ENCODE measurements at places on chromosomes 7 and 10.
A peak's percentile ranks its signal among the peaks of the same experiment; 100 is the strongest.

DNA sequence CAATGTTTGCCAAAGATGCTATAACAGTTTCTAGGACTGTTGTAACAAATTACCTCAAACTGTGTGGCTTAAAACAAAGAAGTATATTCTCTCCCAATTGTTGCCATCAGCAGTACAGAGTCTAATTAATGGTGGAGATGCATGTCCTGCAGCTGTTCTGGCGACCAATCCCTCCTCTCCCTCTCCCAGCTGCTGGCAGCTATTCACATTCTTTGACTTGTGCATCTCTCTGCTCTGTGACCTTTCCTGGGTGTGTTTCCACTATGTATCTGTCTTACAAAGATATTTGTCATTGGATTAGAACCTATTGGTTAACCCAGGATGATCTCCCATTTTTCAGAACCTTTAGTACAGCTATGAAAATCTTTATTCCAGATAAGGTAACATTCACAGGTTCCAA is 561.7 kb upstream of the POM121L12 start:
- DNase-seq: no peak

- DNase-seq: no peak
Measured at GRCh38 chr10:32210306-32211045, 136.5 kb downstream of the EPC1 start.

DNA sequence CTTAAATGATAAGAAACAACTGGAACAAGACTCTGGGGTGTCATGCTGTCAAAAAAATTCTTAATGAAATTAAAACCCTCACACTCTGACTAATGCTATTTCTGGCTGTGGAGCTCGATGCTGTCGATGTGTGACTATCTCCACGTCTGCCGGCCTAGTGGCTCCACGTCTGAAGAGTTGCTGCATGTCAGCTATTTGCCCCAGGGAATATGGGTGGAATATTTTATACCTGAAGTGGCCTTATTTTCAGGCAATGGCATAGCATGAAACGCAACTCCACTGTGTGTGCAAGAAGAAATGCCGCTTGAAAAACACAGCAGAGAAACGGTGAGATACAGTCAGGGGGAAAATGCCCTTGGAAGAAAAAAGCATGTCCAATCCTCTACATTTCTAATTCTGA is 50.9 kb upstream of the MGMT start:
- no peak for DNase-seq

- no peak for DNase-seq
Measured at GRCh38 chr10:22722626-22723169, 8.3 kb upstream of the PIP4K2A start.

GRCh38 chr10:124003070-124003419 is 90.4 kb downstream of the CHST15 start:
- DNase-seq: no peak

DNA sequence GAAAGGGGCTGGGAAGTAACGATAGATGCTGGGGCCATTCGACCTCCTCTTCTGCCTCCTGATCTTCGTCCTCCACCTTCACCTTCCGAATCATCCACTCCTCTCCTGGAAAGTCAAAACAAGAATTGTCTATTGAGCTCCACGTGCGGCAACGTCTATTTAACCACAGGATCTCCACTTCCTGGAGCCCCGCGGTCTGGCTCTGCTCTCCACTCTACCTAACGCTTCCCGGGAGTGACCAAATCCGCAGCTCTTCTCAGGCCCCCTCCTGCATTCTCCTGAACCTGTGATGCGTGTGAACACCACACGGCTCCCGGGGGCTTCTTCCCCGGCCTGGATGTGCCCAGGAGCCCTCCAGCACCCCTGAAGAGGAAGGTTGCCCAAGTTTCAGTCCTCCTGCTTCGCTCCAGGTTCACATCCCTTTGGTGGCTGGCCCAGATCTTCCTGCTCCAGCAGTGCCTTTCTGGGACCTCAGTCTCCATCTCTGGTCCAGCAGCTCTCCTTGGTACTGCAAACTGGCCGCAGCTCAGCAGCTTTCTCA is 7.2 kb downstream of the ZNF467 start:
- no peak for DNase-seq

GRCh38 chr7:86953653-86954336 is 105.7 kb downstream of the ELAPOR2 start:
- no peak for DNase-seq

DNA sequence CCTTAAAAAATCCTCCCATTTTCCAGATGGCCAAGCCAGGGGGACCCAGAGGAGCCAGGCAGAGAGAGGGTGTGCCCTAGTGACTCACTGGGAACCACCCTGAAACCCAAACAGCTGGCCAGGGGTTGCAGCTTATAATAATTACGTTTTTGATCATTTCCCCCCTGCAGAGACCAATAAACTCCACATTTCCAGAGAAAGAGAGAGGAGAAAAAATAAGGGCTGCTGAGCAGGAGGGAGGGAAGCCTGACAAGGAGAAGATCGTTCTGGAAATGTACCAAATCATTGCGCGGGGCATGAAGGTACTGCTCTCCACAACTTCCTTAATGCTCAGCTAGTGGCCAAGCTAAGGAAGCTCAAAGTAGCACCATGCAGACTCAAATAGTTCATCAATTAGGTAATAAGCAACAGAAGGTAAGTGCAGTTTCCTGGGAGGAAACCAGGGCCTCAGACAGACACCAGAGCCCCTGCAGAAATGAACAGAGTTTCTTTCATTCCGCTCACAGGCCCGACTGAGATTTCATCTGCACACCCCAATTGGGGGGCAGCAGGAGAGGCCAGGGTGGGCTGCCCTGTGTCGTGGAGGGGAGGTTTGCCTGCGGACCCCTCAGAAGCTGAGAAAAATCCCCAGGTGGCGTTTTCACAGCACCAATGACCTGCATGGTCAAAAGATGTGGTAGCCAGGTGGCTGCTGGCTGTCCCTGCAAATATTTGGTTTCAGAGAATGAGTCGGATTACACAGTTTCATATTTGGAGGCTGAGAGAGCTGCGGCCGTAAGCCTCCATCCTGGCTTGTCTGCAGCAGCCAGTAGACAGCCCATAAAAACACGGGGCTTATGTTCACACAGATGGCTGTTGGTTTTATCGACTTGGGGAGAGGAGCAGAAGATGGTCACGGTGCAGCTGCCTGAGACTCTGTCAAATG is 153.2 kb upstream of the LYZL2 start:
- no peak for DNase-seq

DNA sequence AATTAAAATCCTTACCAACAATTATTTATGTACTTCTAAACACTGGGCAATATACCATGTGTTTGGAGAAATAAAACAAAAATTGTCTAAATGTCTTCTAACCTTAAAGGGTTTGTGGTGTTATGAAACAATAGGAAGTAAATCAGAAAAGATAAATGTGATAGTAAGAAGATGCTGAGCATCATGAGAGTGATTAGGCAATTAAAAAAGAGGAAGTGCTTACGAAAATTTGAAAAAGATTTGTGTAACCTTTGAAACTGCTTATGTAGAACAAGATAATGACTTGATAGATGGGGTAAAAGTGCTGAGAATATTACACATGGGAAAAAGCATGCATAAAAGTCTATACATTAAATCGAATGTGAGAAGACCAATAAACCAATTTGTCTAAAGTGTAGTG is 573.4 kb upstream of the CNTNAP2 start:
- DNase-seq: no peak

GRCh38 chr7:135169141-135169963 is 1.2 kb downstream of the CYREN start:
- DNase-seq: no peak

GRCh38 chr7:7883394-7883793 is 85.2 kb upstream of the GLCCI1 start:
- DNase-seq: no peak

DNA sequence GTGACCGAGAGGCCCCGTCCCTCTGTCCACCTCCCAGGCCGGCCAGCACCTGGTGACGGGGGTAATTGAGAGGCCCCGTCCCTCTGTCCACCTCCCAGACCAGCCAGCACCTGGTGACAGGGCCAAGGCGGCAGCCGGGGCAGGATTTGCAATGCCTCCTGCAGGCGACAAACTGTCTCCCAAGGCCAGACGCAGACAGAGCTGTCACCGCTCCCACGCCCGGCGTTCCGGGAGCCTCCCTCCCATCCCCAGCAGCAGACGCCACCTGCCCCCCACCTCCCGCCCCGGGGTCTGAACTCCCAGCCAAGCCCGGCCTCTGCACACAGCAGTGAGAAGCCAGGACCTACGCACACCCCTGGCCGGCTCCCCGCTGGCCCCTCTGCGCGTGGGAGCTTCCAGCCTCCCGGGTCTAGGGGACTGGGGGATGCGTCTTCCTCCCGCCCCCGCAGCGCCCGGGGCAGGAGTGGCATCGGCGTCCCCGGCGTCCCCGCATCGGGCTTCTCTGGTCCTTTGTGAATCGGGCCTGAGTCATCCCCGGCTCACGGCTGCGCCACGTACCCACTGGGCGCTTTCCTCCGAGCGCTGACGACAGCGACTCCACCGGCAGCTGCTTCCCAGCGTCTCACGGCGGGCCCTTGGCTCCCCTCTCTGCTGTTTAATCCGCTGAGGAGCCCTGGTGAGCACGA is 95.1 kb upstream of the DIP2C start:
- DNase-seq: peak; percentile 35

GRCh38 chr7:93830141-93830925 is 60.2 kb downstream of the TFPI2 start:
- no peak for DNase-seq

- no peak for DNase-seq
Measured at GRCh38 chr7:23369695-23370404, 70.7 kb downstream of the MALSU1 start.

GRCh38 chr10:59892697-59893096 is 13.7 kb downstream of the CCDC6 start:
- no peak for DNase-seq

GRCh38 chr10:73894245-73894971 is 16.5 kb upstream of the PLAU start:
- DNase-seq: no peak

DNA sequence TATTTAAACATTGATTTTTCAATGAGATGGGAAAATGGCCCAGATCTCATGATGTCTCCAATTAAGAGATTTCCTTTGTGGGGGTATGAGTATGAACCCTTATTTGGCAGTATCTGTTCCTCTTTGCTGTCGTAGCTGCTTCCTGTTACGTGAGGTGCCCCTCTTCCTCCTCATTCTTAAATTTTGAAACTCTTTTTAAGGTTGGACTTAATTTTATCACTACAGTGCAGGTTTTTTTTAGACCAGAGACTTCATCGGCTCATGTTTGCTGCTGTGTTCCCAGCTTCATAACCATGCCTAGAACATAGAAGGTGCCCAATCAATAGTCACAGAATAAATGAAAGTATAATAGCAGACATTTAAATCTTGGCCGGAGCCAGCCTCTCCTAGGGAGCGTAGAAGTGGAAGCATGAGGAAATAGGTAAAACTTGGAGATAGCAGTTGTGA is 2.4 kb downstream of the MIOS start:
- DNase-seq: no peak

GRCh38 chr10:124045801-124046355 is 47.5 kb downstream of the CHST15 start:
- DNase-seq: no peak

- DNase-seq: no peak
Measured at GRCh38 chr7:125561006-125561405, 631.4 kb upstream of the POT1 start.

- no peak for DNase-seq
Measured at GRCh38 chr10:23693501-23693901, 254.6 kb downstream of the OTUD1 start.

- DNase-seq: no peak
Measured at GRCh38 chr10:15718694-15719048, 1.1 kb downstream of the ITGA8 start.

DNA sequence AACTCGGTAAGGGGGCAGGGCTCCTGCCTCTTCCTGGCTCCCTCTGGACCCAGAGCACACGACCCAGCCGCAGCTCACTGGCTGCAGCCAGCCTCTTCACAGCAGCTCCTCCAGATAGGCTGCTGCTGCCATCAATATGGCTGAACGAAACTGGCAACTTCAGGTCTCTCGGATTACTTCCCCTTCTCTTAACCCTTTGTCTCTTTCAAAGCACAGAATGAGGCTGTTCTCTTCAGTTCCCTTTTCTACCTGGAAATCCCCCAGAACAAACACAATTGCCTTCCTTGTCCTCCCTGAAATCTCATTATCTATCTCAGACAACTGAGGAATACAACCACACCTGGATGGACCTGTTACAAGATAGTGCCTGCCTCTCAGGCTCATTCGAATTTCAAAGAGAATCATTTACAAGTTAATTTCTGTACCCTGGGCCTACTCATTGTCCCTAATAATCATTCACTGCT is 193.4 kb upstream of the MBL2 start:
- DNase-seq: no peak

DNA sequence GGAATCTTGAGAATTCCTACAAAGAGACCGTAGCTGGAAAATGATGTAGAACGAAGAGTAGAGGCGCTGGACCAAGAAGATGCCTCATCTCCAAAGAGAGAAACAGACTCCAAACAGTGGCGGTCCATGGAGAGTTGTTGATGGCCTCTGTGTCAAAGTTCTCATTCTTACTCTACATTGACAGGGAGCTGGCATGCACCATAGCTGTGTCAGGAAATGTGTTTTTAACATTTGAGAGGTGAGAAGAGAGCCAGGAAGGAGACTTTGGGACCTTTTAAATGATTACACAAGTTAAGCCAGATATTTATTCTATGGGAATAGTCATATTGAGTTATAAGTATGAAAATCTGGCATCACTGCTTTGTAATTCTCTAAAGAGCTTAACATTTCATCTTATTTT is 61.5 kb upstream of the FERD3L start:
- no peak for DNase-seq

GRCh38 chr7:98802781-98803110 is 67.1 kb downstream of the TMEM130 start:
- DNase-seq: no peak

DNA sequence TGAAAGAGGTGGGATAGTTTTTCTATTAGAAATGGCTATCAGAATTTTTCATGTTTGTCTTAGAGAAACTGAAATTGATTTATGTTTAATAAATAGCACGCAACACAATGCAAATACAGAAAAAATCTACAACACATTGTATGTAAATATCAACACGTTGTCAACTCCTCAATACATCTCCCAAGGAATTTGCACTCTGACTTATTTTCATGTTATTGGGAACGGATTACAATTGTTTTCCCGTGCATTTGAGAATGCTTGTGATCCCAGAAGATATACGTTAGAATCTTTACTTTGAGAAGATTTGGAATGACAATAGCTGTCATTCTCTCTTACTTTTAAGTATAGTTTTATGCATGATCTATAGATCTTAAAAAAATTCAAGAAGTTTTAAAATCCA is 313.8 kb upstream of the AKR1E2 start:
- no peak for DNase-seq

DNA sequence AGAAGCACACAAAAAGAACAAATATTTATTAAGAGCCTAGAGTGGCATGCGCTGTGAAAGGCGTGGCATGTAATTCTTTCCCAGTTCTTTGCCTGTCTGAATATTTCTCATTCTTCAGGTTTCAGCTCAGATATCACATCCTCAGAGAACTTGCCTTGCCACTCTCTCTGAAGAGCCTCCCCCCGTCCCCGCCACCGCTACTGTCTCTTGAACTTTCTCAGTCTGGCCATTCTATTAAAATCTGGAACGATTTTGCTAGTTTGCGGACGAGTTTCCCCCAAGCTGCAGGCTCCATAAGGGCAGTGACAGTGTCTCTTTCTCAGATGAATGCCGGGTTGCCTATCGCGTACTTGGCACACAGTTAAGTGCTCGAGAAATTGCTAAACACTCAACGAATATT is 787 bp upstream of the PLEKHA1 start:
- no peak for DNase-seq

- DNase-seq: no peak
Measured at GRCh38 chr7:31761646-31762045, 74.6 kb downstream of the PPP1R17 start.
